ENCODE measurements at places on chromosomes 2 and 18. TPM values are rescaled to one million over a fixed set of nuclear protein-coding genes. Genes with fewer than 3 reads are reported as not detected.

- no peak for DNase-seq
Measured at GRCh38 chr2:114614592-114614991, 172.2 kb downstream of the DPP10 start.

- DNase-seq = no peak
Measured at GRCh38 chr2:207041279-207041678, 102.0 kb downstream of the CPO start.

DNA sequence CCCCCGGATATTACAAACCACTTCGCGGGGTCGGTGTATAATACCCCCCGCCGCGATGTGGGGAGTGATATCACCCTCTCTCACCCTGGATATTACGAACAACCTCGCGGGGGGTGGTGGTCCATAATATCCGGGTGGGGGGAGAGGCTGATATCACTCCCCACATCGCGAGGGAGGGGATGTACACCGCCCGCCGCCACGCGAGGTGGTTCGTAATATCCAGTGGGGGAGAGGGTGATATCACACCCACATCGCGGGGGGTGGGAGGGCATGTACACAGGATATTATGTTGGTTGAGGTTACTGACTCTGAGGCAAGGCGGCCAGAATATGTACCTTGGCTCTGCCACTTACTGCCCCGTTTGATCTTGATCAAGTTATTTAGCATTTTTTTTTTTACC lies 14.8 kb upstream of the CWC22 start:
- DNase-seq = no peak

- DNase-seq = no peak
Measured at GRCh38 chr2:182456784-182457183, 29.9 kb upstream of the PDE1A start.

GRCh38 chr18:22667616-22668422 lies 250.1 kb upstream of the CTAGE1 start:
- DNase-seq = no peak

DNA sequence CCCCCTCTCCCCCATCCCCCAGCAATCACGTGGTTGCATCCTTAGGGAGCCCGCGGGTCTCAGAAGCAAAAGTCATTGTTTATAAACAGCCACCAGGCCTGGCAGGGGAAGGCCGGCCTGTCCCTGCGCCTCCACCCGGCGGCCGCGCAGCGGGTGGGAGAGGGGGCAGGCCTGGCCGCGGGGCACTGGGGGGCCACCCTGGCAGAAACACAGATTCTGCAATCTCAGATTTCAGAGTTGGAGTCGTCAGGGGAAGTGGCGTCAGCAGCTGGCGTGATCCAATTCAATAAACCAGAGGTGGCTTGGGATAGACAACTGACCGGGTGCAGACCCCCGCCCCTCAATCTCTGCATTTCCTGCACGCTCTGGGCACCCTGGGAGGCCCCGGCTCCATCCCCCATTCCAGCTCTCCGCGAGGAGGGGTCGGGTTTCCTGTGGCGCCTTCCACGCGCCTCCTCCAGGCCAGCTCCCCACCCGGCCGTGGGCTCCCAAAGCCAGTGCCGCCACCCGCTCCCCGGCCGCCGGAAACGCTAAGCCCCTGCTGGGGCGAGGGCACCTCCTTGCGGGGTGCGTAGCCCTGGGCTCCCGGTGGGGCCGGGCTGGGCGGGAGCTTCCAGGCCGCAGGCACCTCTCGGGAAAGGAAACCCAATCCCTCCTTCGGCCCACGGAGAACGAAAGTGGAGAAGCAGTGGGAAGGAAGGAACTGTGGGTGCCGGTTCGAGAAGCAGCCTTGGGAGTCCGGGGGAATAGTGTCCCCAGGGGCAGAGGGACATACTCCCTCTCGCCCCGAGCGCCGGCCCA lies 1.1 kb downstream of the BIN1 start:
- DNase-seq = no peak

GCKR gene
- not detected for total RNA-seq

SPR gene
- total RNA-seq = 53.9 TPM

BBS5 gene
- total RNA-seq = 7.4 TPM

Data from Right ventricle myocardium superior (tissue), 1 donor.